Activated CD4-positive, alpha-beta T cell treated with anti-CD3 and anti-CD28 coated beads, Interleukin-2, amount 10 ng/mL, durations not matched to agents 7 days and 5 days (primary cell): ENCODE measurements at places on chromosomes 6 and 20. TPM values are rescaled to one million over a fixed set of nuclear protein-coding genes. Genes with fewer than 3 reads are reported as not detected.

The HCRTR2 gene
- not detected for total RNA-seq

The SPDEF gene
- total RNA-seq = not detected

The AVP gene
- total RNA-seq = not detected

The MCCD1 gene
- not detected for total RNA-seq

The MKKS gene
- 9.1 TPM for total RNA-seq

The SIGLEC1 gene
- total RNA-seq = not detected

The TRERF1 gene
- total RNA-seq = 20.3 TPM

The PPP1R16B gene
- total RNA-seq = 67.4 TPM

The MLN gene
- not detected for total RNA-seq

The EPM2A gene
- total RNA-seq = 5.7 TPM

The BAG2 gene
- total RNA-seq = 7.7 TPM

The NOX3 gene
- total RNA-seq = not detected

The TNFRSF6B gene
- total RNA-seq = not detected

DNA sequence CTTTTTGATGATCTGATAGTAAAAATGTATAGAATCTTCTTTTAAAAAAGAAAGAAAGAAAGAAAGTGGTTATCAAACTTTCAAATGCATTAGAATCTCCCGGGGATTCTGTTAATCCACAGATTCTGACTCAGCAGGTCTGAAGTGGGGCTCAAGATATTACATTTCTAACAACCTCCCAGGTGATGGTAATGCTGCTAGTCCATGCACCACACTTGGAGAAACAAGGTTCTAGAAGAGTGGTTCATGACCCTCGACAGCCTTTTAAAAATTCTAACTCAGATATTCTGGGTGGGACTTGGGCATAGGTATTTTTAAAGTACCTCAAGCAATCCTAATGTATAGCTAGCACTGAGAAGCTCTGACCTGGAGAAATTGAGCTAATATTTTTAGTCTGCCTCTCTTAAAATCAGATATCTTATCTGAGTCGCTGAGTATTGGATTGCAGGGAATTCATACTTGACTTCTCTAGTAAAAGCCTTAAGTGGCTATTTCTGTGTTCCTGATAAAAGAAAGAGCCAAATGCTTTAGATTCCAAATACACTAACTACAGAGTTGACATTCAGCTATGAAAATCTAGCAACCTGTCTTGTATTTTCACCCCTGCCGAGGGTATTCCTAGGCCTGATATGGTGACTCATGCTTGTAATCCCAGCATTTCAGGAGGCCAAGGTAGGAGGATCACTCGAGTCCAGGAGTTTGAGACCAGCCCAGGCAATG lies 252.4 kb downstream of the PHACTR1 start:
- no peaks in the 10 kb centered on the region for H3K36me3 ChIP-seq
- no peaks in the 10 kb centered on the region for H3K4me1 ChIP-seq
- no peak overlapping the region for H3K4me3 ChIP-seq
- peaks cover 33% of the 10 kb centered on the region for H3K27me3 ChIP-seq

DNA sequence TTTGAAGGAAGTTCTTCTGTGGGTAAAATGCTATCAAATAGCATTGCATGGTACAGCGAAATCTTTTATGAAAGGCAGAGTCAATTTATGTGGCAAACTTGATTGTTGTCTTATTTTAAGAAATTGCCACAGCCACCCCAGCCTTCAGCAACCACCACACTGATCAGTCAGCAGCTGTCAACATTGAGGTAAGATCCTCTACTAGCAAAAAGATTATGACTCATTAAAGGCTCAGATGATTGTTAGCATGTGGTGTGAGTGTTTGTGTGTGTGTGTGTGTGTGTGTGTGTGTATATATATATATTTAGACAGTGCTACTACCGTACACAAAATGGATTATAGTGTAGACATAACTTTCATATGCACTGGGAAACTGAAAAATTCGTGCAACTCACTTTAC lies 27.8 kb downstream of the LRRN4 start:
- H3K4me3 ChIP-seq = no peak overlapping the region
- no peak for DNase-seq
- H3K36me3 ChIP-seq = peaks cover 46% of the 10 kb centered on the region
- no peaks in the 10 kb centered on the region for H3K27me3 ChIP-seq
- peaks cover 33% of the 10 kb centered on the region for H3K4me1 ChIP-seq

- no peak overlapping the region for H3K27ac ChIP-seq
- no peak for DNase-seq
- H3K27me3 ChIP-seq = peaks cover 7% of the 10 kb centered on the region
- peaks cover 5% of the 10 kb centered on the region for H3K4me1 ChIP-seq
- no peak overlapping the region for H3K4me3 ChIP-seq
Measured at GRCh38 chr20:37926612-37927011, 23.7 kb downstream of the VSTM2L start.

GRCh38 chr6:110703010-110703905 lies 112.0 kb downstream of the CDK19 start:
- no peak overlapping the region for H3K4me3 ChIP-seq
- DNase-seq = no peak
- no peaks in the 10 kb centered on the region for H3K27me3 ChIP-seq

GRCh38 chr6:52417675-52418111 lies 2.4 kb upstream of the EFHC1 start:
- H3K27me3 ChIP-seq = peaks cover 2% of the 10 kb centered on the region
- no peak overlapping the region for H3K4me3 ChIP-seq
- H3K27ac ChIP-seq = no peak overlapping the region

DNA sequence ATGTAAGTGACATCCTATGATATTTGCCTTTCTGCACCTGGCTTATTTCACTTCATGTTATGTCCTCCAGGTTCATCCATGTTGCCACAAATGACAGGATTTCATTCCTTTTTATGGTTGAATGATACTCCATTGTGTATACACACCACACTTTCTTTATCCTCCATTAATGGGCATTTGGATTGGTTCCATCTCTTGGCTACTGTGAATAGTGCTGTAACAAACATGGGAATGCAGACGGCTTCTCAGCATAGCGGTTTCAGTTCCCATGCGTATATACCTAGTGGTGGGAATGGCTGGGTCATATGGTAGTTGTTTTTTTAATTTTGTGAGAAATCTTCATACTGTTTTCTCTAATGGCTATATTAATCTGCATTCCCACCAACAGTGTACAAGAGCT lies 14.8 kb downstream of the MTHFD1L start:
- H3K36me3 ChIP-seq = peaks cover 26% of the 10 kb centered on the region
- H3K4me3 ChIP-seq = no peak overlapping the region
- H3K4me1 ChIP-seq = peaks cover 2% of the 10 kb centered on the region
- no peak for DNase-seq
- H3K27me3 ChIP-seq = no peaks in the 10 kb centered on the region
- H3K27ac ChIP-seq = no peak overlapping the region

DNA sequence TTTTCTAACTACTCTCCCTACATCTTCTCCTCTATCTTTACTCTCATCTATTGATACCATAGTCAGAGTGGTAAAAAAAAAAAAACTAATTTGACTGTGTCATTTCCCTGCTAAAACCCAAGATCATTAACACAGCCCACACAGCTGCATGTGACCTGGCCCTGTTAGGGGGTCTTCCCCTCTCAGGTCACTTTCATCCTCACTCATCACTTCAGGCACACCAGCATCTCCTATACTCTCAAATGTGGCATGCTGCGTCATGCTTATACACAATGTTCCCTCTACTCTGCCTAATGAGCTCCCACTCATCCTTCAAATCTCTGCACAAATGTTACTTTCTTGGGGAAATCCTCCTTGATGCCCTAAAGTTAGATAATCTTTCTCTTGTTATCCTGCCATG lies 86.8 kb downstream of the CDK19 start:
- H3K27me3 ChIP-seq = no peaks in the 10 kb centered on the region
- no peak overlapping the region for H3K27ac ChIP-seq
- no peak overlapping the region for H3K4me3 ChIP-seq
- H3K36me3 ChIP-seq = no peaks in the 10 kb centered on the region
- no peaks in the 10 kb centered on the region for H3K4me1 ChIP-seq
- no peak for DNase-seq

- H3K27ac ChIP-seq = no peak overlapping the region
- H3K36me3 ChIP-seq = no peaks in the 10 kb centered on the region
- DNase-seq = peak; percentile 40
- no peak overlapping the region for H3K4me3 ChIP-seq
Measured at GRCh38 chr20:16821211-16822089, 73.3 kb downstream of the OTOR start.

DNA sequence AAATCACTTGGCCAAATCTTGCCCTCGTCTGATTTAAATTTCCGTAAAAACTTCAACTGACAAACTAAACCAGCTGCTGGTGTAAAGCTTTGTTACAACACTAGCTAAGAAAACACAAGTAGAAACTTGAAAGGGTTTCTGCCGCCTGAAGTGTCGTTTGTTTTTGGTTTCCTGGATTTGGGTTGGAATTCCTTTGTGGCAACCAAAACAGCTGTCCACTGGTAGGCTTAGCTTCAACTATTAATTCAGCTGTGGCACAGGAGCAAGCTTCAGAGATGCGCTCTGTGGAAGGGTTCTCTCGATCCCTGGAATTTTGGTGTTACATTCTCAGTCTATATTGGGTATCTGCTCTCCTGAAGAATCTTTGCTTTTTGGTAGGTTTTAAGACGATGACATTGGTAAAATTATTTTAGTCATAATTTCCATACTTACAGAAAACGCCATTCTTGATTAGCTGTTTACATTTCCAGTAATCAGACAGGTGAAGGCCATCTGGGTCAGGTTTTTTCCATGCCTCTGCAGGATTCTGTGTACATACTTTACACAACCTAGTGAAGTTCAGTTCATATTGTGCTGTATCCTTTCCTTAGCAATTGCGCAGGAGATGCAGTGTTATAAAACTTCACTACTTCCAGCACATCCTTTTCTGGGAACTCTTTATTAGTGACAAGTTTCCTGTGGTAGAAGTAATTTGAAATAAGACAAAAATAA lies 29.9 kb upstream of the SAMD3 start:
- no peak overlapping the region for H3K27ac ChIP-seq
- H3K36me3 ChIP-seq = peaks cover 8% of the 10 kb centered on the region
- H3K27me3 ChIP-seq = peaks cover 3% of the 10 kb centered on the region
- no peak overlapping the region for H3K4me3 ChIP-seq
- peaks cover 15% of the 10 kb centered on the region for H3K4me1 ChIP-seq

DNA sequence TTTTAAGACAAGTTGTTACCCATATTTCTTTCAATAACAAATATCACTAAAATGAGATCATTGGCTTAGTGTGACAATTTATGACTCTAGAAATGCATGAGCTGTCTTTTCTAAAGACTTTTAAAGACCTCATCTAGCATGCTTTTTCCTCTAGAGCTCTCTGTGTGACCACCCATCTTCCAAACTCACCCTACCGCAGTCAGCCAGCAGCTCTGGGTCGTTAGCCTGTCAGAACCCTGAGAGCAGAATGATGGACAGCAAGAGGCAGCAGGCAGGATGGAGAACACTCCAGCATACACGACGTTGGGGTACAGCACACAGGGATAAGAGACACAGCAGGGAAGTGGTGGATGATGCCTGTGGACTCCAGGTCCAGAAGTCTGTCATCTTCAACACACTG lies 45.1 kb upstream of the TBX18 start:
- no peaks in the 10 kb centered on the region for H3K36me3 ChIP-seq
- H3K4me3 ChIP-seq = no peak overlapping the region
- H3K4me1 ChIP-seq = no peaks in the 10 kb centered on the region

DNA sequence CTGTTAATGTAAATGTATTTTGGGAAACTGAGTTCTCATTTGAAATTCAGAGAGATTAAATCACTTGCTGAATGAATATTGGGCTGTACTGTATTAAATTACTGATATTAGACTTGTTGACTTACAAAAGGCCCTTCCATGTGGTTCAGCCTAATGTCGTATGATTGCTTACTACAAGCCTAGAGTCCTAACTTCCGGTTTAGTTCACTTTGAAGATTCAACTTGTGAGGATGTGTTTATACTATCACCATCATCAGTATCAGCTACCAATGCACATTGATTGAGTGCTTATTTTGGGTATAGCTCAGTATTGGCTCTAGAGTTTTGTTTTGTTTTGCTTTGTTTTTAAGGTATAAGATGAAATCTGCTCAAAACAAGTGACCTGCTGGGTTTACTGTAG lies 48.3 kb downstream of the FAM217A start:
- H3K36me3 ChIP-seq = peaks cover 58% of the 10 kb centered on the region
- DNase-seq = no peak
- no peak overlapping the region for H3K4me3 ChIP-seq
- peak overlapping the region; percentile 78 for H3K27ac ChIP-seq
- no peaks in the 10 kb centered on the region for H3K27me3 ChIP-seq
- H3K4me1 ChIP-seq = peaks cover 62% of the 10 kb centered on the region

DNA sequence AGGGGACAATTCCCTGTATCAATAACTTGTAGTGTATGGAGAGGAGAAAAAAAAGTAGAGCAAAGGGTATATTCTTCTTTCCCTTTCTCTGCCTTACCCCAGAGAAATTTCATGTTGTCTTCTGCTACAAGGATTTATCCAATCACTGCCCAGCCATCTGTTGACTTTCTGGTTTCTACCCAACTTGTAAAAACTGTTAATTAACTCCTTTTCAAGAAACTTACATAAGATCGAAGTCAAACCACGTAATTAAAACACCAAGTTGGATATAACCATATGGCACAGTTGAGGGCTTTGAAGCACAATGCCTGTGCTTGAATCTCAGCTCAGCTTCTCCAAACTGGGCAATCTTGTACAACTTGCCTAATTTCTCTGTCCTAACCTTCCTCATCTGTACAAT lies 99.5 kb downstream of the MAN1A1 start:
- H3K27me3 ChIP-seq = no peaks in the 10 kb centered on the region
- H3K36me3 ChIP-seq = peaks cover 16% of the 10 kb centered on the region
- no peak overlapping the region for H3K4me3 ChIP-seq
- H3K27ac ChIP-seq = no peak overlapping the region
- peaks cover 2% of the 10 kb centered on the region for H3K4me1 ChIP-seq

DNA sequence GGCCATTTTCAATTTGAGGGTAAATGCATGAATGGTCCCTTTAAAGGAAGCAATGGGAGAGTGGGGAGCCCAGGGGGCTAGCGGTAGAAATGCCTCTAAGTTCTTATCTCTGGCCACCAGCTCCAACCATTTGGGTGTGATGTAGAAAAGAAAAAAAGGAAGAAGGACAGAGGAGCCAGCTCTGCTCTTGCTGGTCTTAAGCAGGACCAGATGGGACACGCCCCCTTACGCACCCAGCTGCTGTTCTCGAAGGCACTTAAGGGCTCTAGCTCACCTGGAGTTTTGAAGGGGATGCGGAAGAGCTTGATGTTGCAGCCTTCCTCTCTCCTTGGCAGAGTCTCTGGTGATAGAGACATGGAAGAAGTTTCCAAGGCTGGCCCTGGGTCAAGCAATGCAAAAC lies 59.5 kb upstream of the RNF144B start:
- no peaks in the 10 kb centered on the region for H3K36me3 ChIP-seq
- no peak overlapping the region for H3K4me3 ChIP-seq
- no peak for DNase-seq
- peaks cover 9% of the 10 kb centered on the region for H3K4me1 ChIP-seq

GRCh38 chr20:10806539-10806938 lies 132.7 kb upstream of the JAG1 start:
- no peak for DNase-seq
- H3K27me3 ChIP-seq = no peaks in the 10 kb centered on the region
- H3K4me3 ChIP-seq = no peak overlapping the region
- no peaks in the 10 kb centered on the region for H3K36me3 ChIP-seq
- no peak overlapping the region for H3K27ac ChIP-seq

DNA sequence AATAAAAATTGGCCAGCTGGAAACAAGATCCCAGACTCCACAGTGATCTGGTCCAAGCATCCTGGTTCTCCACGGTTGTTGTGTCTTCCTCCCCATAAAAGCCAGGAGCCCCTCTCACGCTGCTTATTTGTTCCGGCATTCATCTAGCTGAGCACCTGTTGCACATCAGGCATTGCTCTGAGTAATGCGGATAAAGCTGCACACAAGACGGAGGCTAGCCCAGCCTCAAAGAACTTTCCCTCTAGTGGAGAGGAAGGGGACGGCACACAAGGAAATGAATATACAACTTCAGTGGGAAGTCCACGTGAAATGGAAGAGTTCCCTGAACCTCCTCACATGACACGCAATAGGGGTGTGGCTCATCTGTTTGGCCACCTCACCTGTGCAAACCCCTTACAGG lies 30.3 kb upstream of the NXT1 start:
- H3K36me3 ChIP-seq = no peaks in the 10 kb centered on the region
- H3K27me3 ChIP-seq = no peaks in the 10 kb centered on the region
- no peak overlapping the region for H3K4me3 ChIP-seq
- no peak for DNase-seq
